ENCODE measurements at places on chromosomes 7 and 10.
A peak's percentile ranks its signal among the peaks of the same experiment; 100 is the strongest.

GRCh38 chr10:97529685-97530465 lies 31.2 kb downstream of the UBTD1 start:
- DNase-seq: no peak

GRCh38 chr7:44893710-44894234 lies 8.4 kb upstream of the PURB start:
- DNase-seq: no peak

GRCh38 chr7:3922175-3922635 lies 621.2 kb downstream of the SDK1 start:
- DNase-seq: peak; percentile 61

DNA sequence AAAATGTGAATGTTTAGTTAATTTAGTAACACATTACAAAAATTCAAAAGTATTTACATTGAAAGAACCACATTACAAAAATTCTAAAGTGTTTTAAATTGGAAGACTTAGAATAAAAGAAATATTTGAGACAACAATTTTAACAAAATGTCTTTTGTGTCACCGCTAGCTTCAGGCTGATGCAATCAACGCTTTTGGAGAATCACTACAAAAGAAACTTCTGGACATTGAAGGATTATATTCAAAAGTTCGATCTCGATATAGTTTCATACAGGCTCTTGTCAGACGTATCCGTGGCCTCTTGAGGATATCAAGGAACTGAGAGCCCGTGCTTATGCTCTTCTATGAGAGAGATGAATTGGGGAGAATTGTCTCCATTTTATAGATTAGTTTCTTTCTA lies 14.1 kb upstream of the STMP1 start:
- no peak for DNase-seq

DNA sequence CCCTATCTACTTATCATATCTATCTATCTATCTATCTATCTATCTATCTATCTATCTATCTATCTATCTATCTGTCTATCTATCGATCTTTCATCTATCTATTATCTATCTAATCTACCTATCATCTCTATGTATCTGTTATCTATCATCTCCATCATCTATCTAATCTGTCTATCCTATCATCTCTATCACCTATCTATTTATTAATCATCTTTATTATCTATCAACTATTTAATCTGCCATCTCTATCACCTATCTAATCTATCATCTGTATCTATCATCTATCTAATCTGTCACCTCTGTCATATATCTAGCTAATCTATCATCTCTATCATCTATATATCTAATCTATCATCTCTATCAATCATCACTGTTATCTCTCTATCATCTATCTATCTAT lies 736.3 kb downstream of the TYW1 start:
- no peak for DNase-seq

GRCh38 chr7:30770845-30771173 lies 408 bp upstream of the MINDY4 start:
- no peak for DNase-seq

- no peak for DNase-seq
Measured at GRCh38 chr7:107039199-107039900, 5.2 kb upstream of the PRKAR2B start.

DNA sequence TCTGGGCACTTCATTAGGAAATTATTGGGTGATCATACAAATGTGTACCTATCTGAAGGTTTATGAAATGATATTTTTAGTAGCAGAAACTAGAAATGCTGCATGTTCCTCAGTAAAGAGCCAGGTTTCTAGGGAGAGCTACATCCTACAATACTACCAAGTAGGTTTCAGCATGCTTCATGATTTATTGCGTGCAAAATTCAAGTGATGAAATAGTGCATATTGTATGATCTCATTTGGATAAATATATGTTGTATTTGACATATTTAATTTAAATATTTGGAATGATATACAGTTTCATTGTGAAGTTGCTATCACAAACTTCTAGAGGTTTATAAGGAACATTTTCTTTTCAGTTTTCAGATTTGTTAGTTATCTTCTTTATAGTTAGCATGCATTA lies 90.5 kb upstream of the GDF10 start:
- DNase-seq: no peak

DNA sequence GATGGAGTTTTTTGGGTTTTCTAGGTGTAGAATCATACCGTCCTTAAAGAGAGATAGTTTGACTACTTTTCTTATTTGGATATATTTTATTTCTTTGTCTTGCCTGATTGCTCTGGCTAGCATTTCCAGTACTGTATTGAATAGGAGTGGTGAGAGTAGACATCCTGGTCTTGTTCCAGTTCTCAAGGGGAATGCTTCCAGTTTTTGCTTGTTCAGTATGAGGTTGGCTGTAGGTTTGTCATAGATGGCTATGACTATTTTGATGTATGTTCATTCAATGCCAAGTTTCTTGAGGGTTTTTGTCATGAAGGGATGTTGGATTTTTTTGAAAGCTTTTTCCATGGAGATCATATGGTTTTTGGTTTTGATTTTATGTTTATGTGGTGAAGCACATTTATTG lies 676.9 kb downstream of the SUGCT start:
- no peak for DNase-seq

GRCh38 chr7:137110535-137110934 lies 233.0 kb downstream of the PTN start:
- DNase-seq: no peak

DNA sequence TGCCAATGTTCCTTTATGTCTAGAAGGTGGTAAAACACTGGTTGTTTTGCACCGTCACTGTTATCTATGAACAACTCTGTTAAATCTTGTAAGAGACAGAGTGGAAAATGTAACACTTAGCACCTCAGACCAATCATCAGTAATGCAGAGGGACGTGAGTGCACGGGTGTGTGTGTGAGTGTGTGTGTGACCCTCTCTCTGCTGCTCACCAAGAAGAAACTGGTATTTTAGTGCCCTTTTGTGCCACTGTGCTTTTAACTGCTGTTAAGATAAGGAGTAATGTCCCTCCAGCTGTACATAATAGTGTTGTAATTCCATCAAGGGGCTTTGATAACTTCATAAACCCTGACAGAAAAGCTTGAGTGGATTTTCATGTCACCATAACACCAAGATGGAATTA lies 130.1 kb downstream of the CREB5 start:
- DNase-seq: peak; percentile 50

DNA sequence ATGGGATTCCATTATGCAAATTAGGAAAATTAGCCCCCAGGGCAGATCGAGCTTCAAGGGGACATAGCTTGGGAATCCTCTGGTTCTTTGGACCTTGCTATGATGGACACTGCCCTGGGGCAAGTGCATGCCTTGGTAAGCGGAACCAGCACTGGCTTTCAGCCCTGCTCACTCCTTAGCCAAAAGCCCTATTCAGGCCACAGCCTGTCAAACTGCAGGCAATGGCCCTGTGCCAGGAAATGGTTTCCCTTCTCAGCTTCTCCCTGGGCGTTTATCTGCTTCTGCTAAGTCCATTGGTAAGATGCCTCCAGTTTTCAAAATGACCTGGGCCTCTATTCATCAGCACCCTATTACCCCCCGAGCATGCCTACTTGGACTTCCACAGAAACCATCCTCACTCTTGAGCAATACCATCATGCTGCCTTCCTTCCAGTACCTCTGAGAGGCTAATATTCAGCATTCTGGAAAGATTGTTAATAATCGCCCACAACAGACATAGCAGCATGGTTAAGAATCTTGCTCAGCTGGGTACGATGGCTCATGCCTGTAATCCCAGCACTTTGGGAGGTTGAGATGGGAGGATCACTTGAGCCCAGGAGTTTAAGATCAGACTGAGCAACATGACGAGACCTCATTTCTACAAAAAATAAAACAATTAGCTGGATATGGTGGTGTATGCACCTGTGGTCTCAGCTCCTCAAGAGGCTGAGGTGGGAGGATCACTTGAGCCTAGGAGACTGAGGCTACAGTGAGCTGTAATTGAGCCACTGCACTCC lies 918.6 kb upstream of the AUTS2 start:
- DNase-seq: no peak

DNA sequence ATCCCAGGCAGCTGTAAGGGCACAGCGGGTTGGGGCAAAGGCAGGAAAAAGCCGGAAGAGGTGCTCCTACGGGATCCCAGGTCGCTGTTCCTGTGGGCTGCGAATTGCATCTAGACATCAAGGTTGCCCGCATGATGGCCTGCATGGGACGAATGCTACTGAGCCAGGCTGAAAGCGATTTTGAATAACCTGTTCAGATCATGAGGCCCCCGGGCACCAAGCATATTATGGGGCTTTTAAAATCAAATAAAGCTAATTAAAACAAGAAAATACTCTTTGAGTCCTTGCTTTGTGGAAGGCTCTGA lies 37.1 kb downstream of the CAMK2B start:
- no peak for DNase-seq

DNA sequence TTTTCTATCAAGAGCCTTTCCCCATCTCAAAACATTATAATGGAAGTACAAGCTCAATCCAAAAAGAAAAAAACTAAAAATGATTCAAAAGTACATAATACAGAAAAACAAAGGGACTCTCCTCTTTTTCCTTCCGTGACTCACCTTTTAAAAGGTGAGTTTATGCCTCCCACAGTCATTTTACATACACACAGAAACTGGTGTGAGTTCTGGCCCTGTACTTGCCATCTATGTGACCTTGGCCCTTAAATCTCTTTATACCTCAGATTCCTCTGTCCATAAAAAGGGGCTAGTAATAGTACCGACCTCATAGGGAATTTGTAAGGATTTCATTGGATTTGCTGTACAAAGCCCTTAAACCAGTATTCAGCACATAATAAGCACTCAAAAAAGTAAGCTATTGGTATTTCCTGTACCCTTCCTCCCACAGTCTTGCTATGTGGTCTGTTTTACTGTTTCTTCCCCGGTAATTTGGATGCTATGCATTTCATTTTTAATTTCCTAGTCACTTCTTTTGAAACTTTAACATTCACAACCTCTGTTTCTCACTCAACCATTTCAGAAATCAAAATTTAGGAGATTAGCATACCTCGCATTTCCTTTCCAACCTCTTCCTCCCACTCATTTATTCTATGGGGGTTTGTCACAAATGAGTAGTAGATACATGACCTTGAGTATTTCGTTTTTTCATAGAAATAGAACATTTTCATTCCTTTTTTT lies 39.0 kb downstream of the STK17A start:
- DNase-seq: no peak

DNA sequence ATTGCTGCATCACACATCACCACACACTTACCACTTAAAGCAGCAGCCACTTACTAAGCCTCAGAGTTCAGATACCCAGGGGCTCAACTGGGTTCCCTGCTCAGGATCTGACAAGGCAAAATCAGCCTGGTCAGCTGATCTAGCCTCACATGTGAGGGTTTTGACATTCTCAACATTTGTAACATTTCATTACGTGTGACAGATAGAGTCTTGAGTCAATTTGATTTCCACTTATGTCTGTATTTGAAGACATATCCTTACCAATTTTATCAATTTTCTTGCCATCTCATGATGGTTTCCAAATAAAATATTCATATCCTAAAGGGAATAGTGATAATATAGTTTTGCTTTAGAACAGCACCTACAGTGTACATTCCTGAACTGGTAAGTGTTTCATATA lies 494.7 kb upstream of the PFKP start:
- no peak for DNase-seq

GRCh38 chr7:29040579-29040925 lies 82.4 kb upstream of the TRIL start:
- no peak for DNase-seq

GRCh38 chr7:976901-977325 lies 1.6 kb upstream of the COX19 start:
- DNase-seq: no peak

DNA sequence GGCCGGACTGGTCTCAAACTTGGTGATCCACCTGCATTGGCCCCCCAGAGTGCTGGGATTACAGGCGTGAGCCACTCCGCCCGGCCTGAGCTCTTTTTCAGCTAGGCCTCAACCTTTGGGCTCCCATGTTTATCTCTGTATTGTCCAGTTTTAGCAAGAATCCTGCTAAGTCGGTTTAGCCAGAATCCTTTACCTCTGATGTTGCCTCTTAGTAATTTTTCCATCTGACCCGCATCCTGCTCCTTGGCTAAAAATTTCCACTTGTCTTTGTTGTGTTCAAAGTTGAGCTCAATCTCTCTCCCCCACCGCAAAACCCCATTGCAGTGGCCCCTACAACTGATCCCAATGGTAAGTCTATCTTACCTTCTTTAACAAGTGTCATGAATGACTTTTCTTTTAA lies 20.7 kb upstream of the ST7 start:
- no peak for DNase-seq

GRCh38 chr7:118005026-118005425 lies 131.8 kb upstream of the CTTNBP2 start:
- DNase-seq: peak; percentile 7

- no peak for DNase-seq
Measured at GRCh38 chr7:128041203-128041602, 10.0 kb upstream of the LRRC4 start.

DNA sequence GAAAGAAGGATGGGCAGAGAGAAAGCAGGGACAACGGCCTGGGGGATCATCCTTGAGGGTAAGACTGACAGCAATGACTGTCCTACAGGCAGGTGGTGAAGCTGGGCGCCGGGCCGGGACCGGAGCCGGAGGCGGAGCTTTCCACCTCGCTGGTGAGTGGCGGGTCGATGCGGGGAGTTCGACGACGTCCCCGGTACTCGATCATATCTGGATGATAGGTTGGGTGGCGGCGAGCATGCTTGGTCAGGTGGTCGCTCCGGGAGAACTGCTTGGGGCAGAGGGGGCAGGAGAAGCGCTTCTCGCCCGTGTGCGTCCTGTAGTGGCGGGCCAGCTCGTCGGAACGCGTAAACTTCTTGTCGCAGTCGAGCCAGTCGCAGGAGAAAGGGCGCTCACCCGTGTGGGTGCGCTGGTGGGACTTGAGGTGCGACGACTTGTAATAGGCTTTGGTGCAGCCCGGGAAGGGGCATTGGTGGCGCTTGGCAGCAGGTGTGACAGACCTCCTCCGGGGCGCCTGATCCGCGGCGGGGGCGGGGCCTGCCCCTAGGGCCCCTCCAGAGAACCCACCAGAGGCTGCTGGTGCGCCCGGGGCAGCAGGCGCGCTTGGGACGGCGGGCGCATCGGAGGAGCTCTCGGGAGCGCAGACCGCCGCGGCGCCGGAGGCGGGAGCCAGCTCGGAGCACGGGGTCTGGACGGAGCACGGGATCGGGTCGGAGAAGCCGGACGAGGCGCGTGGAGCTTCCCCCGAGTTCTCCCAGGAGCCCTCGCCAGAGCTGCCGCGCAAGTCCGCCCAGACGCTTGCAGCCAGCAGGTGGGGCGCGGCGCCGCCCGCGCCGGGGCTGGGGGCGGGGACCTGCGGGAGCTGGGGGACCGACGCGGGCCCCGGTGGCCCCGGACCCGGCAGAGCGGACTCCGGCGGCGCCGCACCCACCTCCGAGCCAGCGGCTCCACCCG lies 752 bp downstream of the KLF14 start:
- peak; percentile 45 for DNase-seq
